Stimulated activated CD8-positive, alpha-beta memory T cell treated with anti-CD3 and anti-CD28 coated beads, Interleukin-7, amount 100 ng/mL, for 1 hour (primary cell): ENCODE measurements at places on chromosomes 7 and 10.

DNA sequence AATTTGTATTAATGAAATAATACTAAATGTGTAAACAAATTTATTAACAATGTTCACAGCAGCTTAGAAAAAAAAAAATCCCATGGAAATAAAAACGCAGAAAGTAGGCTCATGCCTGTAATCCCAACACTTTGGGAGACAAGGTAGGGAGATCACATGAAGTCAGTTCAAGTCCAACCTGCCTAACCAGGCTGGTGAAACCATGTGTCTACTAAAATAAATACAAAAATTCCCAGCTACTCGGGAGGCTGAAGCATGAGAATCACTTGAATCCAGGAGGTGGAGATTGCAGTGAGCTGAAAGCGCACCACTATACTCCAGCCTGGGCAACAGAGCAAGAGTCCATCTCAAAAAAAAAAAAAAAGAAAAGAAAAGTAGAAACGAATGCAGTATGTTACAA lies 36.2 kb downstream of the LARP4B start:
- DNase-seq, result no peak

- no peak for DNase-seq
Measured at GRCh38 chr10:102460836-102461186, 9.5 kb upstream of the C10orf95 start.

DNA sequence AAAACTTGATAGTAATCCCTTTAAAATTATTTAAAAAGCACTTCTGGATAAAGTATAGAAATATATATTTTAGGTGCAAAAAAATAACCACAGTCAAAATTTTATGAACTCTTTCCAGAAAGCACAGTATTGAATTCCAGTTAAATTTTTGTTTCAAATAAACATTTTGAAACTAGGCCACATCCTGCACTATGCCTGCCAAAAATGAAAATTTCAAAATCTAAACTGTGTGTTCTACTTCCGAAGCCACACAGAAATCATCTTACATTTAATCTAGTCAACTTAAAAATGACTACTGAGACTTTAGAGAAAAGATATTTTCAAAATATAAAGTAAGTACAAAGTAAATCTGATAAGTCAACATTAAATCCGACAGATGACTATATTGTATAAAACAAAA lies 50.0 kb downstream of the MAGI2 start:
- no peak for DNase-seq

- DNase-seq, result no peak
Measured at GRCh38 chr7:148662646-148663045, 36.1 kb upstream of the CUL1 start.

DNA sequence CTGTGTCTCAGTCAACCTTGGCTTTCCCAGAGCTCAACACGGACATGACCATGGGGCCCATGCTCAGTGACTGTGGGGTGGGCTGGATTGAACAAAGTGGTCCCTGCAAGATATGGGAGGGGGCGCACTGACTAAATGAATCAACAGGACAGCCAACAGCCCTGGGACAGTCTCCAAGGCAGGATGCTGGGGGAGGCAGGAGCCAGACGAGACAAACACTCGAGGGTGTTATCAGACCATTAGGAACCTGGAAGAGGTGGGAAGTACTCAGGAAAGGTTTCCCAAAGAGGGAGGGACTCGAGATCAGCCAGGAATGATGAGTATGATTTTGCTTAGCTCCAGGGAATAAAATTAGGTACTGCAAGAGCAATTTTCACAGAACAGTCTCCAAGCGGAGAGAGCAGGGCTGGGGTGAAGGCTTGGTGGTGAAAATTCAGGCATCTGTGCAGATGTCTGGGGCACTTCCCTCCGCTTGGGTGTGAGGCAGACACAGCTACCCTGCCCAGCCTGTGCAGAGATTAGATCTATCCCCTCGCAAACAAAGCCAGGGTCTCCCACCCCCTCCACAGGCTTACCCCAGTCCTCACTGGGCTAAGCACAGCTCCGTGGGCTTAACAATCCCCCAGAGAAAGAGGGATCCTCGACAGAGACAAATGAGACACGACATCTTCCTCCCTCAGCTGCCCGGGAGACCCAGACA lies 261.1 kb upstream of the ZMIZ1 start:
- no peak for DNase-seq

DNA sequence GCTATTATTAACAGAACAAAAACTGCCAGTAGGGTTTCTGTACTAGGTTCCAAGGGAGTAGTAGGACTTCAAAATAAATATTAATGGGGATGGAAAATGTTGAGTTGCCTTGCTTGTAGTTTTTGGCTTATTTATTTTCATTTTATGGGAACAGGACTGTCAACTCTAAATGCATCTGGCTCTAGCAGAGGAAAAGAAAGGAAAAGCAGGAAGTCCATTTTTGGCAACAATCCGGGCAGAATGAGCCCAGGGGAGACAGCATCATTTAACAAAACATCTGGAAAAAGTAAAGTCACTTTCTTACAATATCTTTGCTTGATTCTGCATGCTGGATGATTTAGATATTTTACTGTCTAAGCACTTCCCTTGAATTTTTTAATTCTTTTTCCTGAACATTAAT lies 69.4 kb downstream of the NOC3L start:
- DNase-seq, result no peak

GRCh38 chr10:118116715-118117449 lies 70.1 kb upstream of the RAB11FIP2 start:
- no peak for DNase-seq

GRCh38 chr7:140146574-140146973 lies 30.2 kb downstream of the KDM7A start:
- no peak for DNase-seq

GRCh38 chr10:35885076-35885475 lies 243.0 kb upstream of the FZD8 start:
- DNase-seq, result no peak

DNA sequence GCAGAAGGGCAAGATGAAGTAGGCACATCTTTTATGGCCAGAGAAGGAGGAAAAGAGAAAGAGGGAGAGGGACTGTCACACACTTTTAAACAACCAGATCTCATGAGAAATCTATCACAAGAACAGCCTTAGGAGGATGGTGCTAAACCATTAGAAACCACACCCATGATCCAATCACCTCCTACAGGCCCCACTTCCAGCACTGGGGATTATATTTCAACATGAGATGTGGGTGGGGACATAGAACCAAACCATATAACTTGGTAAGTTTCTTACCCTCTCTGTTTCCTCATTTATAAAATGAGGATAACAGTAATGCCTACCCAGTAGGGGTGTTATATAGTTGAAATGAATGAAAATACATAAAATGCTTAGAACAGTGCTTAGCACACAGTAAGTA lies 66.0 kb downstream of the CHCHD3 start:
- DNase-seq, result no peak

GRCh38 chr10:13765641-13766341 lies 179.0 kb downstream of the PRPF18 start:
- DNase-seq, result no peak

DNA sequence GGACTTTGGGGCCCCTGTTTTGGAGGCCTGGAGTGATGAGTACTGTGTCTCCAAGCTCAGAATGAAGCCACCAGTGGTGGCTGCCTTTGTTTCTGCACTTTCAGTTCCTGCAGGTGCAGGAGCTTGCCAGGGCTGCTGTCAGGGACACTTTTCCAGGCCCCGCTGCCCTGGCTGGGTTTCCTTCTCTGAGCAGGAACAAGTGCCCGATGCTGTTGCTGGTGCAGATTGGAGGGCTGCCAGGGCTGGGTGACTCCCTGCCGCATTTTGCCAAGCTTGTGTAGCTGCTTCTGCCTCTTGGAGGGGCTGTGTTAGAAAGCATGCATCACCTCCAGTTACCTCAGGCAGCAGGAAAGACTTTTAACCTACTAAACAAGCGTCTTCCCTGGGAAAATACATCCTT lies 211.1 kb downstream of the MGMT start:
- no peak for DNase-seq

DNA sequence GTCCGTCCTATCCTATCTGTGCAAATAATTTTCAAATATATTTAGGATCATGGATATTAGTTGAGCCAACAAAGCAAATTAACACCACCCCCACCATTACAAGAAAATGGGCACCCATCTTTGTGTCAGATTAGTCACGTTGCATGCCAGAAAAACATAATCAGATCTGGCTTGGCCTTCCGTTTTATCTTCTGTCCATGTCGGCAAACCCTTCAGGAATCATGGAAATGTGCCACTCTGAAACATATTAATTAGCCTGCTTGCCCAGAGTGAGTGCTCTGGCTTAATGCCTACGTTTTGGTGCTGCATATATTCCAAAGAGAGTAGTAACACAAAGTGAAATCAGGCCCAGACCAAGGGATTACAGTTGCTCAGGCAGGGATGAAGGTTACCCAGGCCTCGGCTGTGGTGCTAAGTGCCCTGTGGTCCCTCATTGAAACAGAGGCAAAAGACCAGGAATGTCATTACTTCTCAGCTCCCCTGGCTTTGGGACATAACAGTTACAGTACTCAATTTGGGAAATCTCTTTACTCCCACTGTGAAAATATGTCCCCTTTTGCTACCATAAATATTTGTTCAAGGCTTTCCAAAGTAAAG lies 154.0 kb upstream of the LSM8 start:
- DNase-seq, result no peak

DNA sequence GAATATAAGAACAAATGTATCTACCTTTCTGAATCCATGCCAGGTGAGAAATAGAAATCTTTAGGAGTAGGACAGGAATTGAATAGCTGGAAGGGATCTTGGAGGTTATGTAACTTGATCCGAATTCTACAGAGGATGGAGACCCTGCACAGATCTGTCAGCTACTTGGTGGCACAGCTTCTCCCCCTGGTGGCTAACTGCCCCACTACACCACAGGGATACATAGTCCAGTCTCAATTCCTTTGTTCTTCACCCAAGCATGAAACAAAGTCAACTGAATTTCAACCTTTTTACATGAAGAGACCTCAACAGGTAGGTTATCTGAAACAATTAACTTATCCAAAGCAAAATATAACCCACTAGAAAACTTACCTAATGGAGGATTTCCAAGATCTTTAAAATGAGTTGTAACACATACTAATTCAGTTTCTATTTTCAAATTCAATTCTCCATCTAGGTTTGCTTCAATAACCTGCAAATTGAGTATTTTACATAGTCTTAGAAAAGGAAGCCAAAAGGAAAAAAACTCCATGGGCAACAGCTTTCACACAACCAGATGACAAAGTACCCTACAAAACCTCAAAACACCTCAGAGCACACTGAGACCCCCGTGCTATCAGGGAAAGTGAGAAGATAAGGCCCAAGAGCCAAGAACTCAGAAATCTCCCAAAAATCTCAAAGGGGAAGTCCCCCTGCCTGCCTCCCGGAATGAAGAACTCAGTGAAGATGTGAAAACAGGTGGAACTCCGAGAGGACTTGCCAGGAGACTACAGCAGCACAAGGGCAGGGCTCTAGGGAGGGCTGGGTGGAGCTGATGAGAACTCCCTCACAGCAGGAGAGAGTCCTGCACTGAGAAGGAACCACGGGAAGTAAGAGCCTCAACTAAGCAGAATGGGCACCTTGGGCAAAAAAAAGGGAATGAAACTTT lies 10.3 kb downstream of the HUS1 start:
- DNase-seq, result no peak

GRCh38 chr7:28808796-28809533 lies 149.2 kb downstream of the TRIL start:
- DNase-seq, result no peak

DNA sequence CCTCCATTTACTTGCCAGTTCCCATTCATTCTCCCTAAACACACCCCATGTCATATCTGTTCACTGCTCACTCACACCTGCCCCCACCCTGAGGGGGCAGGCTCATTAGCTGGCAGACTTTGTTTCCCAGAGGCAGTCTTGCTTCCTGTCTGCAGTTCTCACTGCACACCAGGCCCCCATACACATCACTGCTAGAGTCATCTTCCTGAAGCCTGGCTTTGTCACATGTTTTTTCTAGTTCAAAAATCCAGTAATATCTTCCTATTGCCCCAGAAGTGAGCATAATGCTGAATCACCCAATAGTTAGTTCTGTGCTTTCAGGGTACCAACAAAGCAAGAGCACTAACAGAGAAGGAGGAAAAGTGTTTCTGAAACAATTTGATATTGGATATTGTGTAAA lies 1.9 kb downstream of the LRRC72 start:
- no peak for DNase-seq

- no peak for DNase-seq
Measured at GRCh38 chr7:1689311-1689710, 19.2 kb downstream of the ELFN1 start.

- DNase-seq, result no peak
Measured at GRCh38 chr7:159112136-159113011, 32.3 kb downstream of the VIPR2 start.

DNA sequence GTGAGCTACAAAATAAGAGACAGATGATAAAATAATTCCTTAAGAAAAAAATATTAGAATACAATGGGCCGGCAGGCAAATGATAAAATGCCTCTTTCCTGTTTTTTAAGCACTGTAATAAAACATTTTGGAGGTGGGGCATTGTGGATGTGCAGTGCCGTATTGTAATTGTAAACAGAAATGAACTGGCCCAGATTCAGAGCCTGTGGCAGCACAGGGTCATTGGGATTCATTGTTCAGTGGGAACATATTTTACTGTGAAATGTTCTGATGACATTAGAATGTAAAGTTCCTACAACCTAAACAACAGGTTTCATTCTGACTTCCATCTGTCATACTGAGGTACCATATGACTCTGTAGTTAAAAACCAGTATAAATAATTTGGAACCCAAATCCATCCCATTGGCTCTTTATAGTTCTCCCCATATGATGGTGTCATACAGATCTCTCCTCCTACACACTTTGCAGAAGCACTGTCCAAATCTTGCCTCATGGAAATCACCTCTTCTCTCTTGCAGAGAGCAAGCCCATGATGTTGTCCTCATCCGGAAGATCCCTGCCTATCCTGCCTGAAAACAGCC lies 264.6 kb downstream of the WDR37 start:
- DNase-seq, result no peak

DNA sequence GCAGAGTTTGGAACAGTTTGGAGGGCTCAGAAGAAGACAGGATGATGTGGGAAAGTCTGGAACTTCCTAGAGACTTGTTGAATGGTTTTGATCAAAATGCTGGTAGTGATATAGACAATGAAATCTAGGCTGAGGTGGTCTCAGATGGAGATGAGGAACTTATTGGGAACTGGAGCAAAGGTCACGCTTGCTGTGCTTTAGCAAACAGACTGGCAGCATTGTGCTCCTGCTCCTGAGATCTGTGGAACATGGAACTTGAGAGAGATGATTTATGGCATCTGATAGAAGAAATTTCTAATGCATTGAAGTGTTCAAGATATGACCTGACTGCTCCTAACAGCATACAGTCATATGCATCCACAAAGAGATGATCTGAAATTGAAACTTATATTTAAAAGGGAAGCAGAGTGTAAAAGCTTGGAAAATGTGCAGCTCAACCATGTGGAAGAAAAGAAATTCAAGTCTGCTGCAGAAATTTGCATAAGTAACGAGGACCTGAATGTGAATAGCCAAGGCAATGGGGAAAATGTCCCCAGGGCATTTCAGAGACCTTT lies 186.9 kb upstream of the PHYHIPL start:
- no peak for DNase-seq

GRCh38 chr10:60989400-60989876 lies 45.5 kb upstream of the RHOBTB1 start:
- DNase-seq, result no peak

GRCh38 chr10:62047960-62048383 lies 146.5 kb downstream of the ARID5B start:
- no peak for DNase-seq

- no peak for DNase-seq
Measured at GRCh38 chr7:143223784-143224183, 1.9 kb downstream of the TAS2R40 start.

GRCh38 chr10:129039406-129040370 lies 427.4 kb upstream of the MGMT start:
- no peak for DNase-seq
